ENCODE measurements at places on chromosomes 2 and 18. TPM values are rescaled to one million over a fixed set of nuclear protein-coding genes. Genes with fewer than 3 reads are reported as not detected.
A peak's percentile ranks its signal among the peaks of the same experiment; 100 is the strongest.

DNA sequence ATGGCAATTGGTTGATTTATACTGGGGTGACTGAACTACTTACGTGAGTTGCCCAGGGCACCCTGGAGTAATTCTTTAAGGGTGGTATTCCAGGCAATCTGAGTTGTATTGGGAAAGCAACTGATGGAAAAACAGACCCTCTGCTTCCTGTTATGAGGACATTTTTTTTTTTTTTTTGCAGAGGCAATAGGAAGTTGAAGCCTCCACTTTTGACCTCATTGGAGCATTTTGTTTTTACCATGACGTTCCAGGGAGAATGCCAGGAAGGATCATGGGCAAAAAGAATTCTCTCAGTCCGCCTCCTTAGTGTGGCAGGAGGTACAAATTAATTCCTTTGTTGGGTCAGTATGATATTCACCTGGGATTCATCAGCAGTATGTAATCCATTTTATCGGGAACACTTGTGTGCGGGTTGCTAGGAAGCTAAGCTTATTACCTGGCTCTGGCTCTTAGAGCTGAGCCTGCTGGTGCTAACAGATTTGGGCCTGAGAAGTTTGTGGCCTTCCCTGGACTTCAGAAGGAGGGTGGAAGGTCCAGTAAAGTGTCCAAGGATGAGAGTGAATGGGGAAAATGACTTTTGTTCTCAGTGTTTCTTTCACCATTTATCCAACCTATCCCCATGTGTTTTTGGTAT lies 272.9 kb upstream of the EPAS1 start:
- no peak for DNase-seq

- DNase-seq = peak; percentile 79
Measured at GRCh38 chr2:71671203-71671854, 218.0 kb downstream of the DYSF start.

DNA sequence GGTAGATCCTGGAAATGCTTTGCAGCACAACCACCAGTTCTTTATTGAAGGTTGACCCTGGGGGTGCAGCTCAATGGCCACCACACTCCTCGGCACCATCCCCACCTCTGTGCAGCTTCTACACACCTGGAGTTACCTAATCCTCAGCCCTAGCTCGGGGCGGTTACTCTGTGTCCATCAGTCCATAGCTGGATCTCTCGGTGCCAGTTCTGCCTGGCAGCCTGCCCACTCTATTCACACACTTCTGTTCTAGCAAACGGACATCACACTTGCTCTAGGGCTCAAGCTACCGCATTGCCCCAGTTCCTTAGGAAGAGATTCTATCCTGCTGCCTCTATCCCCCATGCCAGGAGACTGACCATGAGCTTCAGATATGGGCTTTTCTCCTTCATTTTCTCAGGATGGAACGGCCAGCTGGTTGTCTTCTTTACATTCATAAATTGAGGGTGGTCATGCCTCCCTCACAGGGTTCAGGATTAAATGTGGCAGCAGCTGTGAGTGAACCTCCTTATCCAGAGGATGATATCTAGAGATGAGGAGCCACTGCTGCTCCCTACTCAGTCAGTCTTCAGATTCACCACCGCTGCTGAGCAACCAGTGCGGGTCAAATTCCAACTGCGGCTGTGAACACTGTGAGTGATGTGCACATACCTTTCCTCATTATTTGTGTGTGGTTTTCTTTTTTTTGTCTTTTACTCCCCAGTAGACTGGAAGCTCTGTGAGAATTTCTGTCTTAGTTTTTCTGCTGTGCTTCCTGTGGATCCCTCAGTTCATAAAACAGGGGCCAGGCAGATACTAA lies 66.9 kb upstream of the TRIB2 start:
- no peak for DNase-seq

Gene NTSR2
- not detected for total RNA-seq

Gene SLC9A4
- not detected for total RNA-seq
